ENCODE measurements at places on chromosomes 4 and X.
A peak's percentile ranks its signal among the peaks of the same experiment; 100 is the strongest.

DNA sequence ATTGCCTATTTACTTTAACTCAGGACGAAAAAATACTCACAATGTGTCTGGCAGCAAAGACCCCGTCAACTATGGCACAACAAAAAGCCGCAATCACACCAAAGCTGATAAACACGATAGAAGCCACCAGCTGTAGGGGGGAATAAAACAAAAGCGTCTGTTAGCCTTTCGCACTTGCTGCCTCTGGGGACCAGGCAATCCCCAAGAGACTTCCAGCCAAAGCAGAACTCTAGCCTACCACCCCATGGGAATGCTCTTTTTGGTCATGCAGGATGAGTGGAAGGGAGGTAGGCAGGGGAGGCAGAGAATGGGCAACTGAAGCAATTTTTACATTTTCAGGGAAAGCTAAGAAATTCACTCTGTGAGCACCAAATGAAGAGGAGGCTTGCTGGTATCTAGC lies 20.1 kb downstream of the TMEM255A start:
- no peaks in the 10 kb centered on the region for H3K27me3 ChIP-seq
- no peak for DNase-seq
- peaks cover 8% of the 10 kb centered on the region for H3K4me1 ChIP-seq
- no peak overlapping the region for H3K4me3 ChIP-seq

- no peak overlapping the region for H3K27ac ChIP-seq
- H3K36me3 ChIP-seq: no peaks in the 10 kb centered on the region
- H3K27me3 ChIP-seq: no peaks in the 10 kb centered on the region
- no peak for DNase-seq
Observed at GRCh38 chr4:140499391-140499790, 1.3 kb upstream of the MGAT4D start.

GRCh38 chr4:5206016-5206790 lies 154.9 kb downstream of the STK32B start:
- H3K27ac ChIP-seq: no peak overlapping the region
- no peaks in the 10 kb centered on the region for H3K4me1 ChIP-seq
- no peak for DNase-seq
- no peaks in the 10 kb centered on the region for H3K27me3 ChIP-seq
- H3K36me3 ChIP-seq: no peaks in the 10 kb centered on the region

DNA sequence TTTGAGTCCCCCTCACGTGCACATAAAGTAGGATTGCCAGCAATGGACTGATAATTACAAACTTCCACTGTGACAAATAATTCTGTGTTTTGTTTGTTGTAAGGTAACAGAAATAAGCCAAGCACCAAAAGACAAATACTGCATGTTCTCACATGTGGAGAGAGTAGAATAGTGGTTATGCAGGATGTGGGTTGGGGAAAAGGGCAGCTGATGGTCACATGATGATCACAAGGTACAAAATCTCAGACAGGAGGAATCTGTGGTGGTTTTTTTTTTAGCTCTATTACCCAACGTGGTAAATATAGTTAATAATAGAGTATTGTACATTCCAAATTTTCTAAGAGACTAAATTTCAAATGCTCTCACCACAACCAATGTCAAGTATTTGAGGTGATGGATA lies 182.3 kb downstream of the BANK1 start:
- H3K4me1 ChIP-seq: peaks cover 11% of the 10 kb centered on the region
- no peak for DNase-seq
- H3K27me3 ChIP-seq: no peaks in the 10 kb centered on the region
- H3K4me3 ChIP-seq: no peak overlapping the region
- H3K36me3 ChIP-seq: no peaks in the 10 kb centered on the region
- H3K27ac ChIP-seq: no peak overlapping the region

GRCh38 chr4:183182873-183183725 lies 84.0 kb downstream of the WWC2 start:
- H3K4me3 ChIP-seq: no peak overlapping the region
- H3K4me1 ChIP-seq: peaks cover 15% of the 10 kb centered on the region
- H3K27me3 ChIP-seq: no peaks in the 10 kb centered on the region
- H3K27ac ChIP-seq: 0 out of 2 replicates have a peak overlapping the region, but pooled peaks have one; percentile 29

DNA sequence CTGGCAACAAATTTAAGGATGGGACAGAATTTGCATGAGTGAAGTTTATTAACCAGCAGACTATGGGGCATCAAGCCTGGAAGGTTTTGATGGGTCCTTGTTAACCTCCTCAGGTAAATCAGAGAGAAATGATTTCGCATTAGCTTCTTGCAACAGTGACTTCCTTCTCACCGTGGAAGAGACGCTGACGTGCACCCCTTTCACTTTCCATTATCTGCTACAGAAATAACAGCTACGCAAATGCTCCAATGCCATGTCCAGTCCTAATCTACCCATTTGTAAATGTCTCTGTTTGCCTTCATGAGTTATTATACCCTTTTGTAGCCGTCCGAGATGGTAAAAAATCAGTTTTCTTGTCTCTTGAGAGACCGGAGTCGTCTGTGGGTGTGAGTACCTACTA lies 100.3 kb downstream of the SLC34A2 start:
- H3K27me3 ChIP-seq: no peaks in the 10 kb centered on the region
- no peaks in the 10 kb centered on the region for H3K4me1 ChIP-seq
- DNase-seq: no peak
- no peak overlapping the region for H3K4me3 ChIP-seq
- 0 out of 2 replicates have a peak, but pooled peaks cover 3% of the 10 kb centered on the region for H3K36me3 ChIP-seq

- H3K4me3 ChIP-seq: peak overlapping the region; percentile 79
- peaks cover 23% of the 10 kb centered on the region for H3K4me1 ChIP-seq
Observed at GRCh38 chr4:52714597-52715254, 36.5 kb downstream of the ERVMER34-1 start.

DNA sequence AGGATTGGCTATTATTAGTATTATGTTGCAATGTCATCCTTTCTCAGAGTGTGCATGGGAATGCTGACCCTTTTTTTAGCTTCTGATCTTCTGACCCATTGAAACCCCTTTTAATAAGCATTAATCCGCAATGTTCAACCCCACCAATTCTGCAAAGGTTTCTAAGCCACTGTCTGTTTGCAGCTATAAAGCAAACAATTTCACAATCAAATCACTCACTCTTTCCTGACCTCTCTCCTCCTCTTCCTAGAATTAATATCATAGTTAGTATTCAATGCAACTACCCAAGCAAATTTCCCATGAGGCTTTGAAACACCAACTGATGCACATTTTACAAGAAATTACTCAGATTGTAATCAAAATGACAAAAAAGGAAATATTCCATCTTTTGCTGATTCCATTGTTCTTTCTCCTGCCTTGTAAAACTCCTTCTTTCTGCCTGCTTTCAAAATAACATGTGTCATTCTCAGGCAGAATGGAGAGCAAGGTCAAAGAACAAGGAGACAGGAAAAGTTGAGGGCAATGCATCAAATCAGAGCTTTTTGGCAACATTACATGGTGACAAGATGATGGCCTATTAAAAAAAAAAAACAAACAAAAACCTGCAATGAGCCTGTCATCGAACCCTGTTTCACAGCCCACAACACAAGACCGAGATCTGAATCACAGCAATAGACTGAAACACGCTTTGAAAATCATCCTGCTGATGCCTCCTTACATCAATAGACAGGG lies 253.2 kb upstream of the AR start:
- no peaks in the 10 kb centered on the region for H3K27me3 ChIP-seq
- no peak overlapping the region for H3K4me3 ChIP-seq
- no peaks in the 10 kb centered on the region for H3K4me1 ChIP-seq
- no peak for DNase-seq
- H3K27ac ChIP-seq: no peak overlapping the region
- H3K36me3 ChIP-seq: no peaks in the 10 kb centered on the region

DNA sequence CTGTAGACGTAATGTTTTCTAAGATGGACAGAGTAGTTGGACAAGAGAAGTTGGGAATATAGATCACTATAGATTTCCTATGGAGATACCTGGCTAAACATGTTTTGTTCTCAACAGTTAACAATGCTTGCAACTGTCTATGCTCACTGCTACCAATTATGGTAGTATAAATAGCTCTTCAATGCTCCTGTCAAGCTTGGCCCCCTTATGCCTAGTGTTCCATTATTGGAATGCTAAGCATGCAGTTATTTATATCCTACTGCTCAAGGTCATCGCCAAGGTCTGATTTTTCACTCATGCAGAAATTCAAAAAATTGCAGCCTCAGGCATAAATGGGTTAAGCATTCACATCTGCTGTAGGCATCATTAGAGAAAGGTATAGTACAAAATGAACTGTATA lies 519.0 kb downstream of the IL15 start:
- DNase-seq: no peak
- no peaks in the 10 kb centered on the region for H3K27me3 ChIP-seq
- H3K36me3 ChIP-seq: no peaks in the 10 kb centered on the region

DNA sequence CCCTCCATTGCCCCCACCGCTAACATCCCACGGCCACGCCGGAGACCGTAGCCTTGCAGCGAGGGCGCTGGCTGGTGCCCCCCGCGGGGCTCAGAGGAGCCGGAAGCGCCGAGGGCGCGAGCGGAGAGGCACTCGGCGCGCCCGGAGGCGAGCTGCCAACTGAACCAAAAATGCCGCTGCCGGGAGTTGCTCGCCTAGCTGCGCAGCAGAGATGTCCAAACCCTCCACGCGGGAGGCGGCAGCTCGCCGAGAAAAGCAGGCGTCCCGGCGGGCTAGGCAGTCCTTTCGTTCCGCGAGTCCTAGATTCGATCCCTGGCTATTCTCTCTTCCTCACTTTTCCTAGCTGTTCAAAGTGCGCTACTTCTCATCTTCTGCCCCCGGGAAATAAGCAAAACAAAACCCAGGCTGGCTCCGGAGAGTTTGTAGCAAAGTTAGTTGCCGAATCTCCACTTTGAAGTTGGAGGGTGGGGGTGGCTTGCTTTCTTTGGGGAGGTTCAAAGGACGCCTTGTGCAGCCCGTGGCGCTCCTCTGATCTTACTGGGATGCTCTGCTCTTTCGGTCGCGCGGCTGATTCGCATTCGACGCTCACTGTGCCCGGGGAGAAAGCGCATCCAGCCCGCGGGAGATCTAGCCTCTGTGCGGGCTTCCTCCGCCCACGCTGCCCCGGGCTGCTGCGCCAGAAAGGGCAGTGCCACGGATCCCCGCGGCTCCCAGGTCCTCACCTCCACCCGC lies 723 bp downstream of the NKX6-1 start:
- no peaks in the 10 kb centered on the region for H3K4me1 ChIP-seq
- DNase-seq: no peak
- no peaks in the 10 kb centered on the region for H3K36me3 ChIP-seq
- no peaks in the 10 kb centered on the region for H3K27me3 ChIP-seq
- no peak overlapping the region for H3K27ac ChIP-seq

DNA sequence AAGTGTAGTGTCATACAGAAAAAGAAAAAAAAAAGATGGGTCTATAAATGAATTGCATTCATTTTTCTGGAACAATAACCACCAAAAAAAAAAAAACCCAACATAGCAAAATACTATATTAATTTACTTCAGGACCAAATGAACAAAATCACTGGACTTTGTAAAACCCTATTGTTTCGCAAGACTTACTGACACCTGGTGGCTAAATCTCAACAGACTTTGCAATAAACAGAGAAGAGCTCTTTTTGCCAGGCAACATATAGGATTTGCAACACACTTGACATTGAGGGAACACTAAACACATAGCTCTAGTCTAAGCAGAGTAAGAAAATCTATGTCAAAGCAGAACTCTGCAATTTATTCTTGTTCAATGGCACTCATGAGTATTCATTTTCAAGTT lies 990.2 kb downstream of the STPG2 start:
- DNase-seq: no peak
- no peaks in the 10 kb centered on the region for H3K27me3 ChIP-seq
- H3K4me3 ChIP-seq: no peak overlapping the region
- no peaks in the 10 kb centered on the region for H3K4me1 ChIP-seq

- no peak overlapping the region for H3K4me3 ChIP-seq
- H3K27ac ChIP-seq: no peak overlapping the region
- H3K27me3 ChIP-seq: no peaks in the 10 kb centered on the region
- peaks cover 8% of the 10 kb centered on the region for H3K4me1 ChIP-seq
- DNase-seq: no peak
- H3K36me3 ChIP-seq: no peaks in the 10 kb centered on the region
Observed at GRCh38 chrX:40097141-40097503, 636 bp downstream of the BCOR start.

GRCh38 chr4:140078366-140078765 lies 75.6 kb downstream of the MAML3 start:
- no peaks in the 10 kb centered on the region for H3K27me3 ChIP-seq
- H3K4me3 ChIP-seq: no peak overlapping the region
- no peak for DNase-seq
- H3K4me1 ChIP-seq: peaks cover 7% of the 10 kb centered on the region

- no peak for DNase-seq
- no peaks in the 10 kb centered on the region for H3K27me3 ChIP-seq
- no peaks in the 10 kb centered on the region for H3K4me1 ChIP-seq
- H3K36me3 ChIP-seq: no peaks in the 10 kb centered on the region
- H3K4me3 ChIP-seq: no peak overlapping the region
Observed at GRCh38 chrX:97628807-97629596, 745.3 kb downstream of the RPA4 start.

DNA sequence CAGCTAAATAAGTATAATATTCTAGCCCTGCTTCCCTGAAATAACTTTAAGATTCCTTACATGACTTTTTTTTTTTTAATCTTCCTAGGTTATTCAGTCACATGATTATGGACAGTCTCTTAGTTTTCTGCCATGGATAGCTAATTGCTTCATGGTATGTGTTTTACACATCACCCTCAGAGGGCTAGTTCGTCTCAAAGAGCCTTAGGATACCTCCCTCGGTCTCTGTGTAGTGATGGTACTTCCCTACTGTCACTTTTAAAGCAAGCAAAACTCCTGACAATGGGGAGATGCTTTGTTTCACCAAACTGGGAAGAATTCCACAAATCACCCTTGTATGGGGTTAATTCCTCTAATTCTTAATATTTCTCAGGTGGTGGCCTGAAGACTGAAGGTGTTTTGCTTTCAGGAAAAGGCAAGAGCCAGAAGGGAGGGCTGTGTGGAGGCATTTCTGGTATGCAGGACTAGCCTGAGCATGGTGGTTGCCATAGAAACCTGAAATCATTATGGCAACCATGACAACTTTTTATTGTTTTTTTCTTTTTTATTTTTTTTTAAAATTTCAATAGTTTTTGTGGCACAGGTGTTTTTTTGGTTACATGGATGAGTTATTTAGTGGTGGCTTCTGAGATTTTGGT lies 70.4 kb downstream of the BEX3 start:
- no peak overlapping the region for H3K4me3 ChIP-seq
- no peak overlapping the region for H3K27ac ChIP-seq
- H3K4me1 ChIP-seq: no peaks in the 10 kb centered on the region
- H3K36me3 ChIP-seq: no peaks in the 10 kb centered on the region
- peak; percentile 7 for DNase-seq

Measured in PC-9 (cell line).